ENCODE measurements at places on chromosomes 2 and 18. TPM values are rescaled to one million over a fixed set of nuclear protein-coding genes. Genes with fewer than 3 reads are reported as not detected.

Gene TUBA3E
- not detected for total RNA-seq

Gene GPR45
- not detected for total RNA-seq

Gene LRRC30
- not detected for total RNA-seq

Gene C2orf78
- total RNA-seq, result not detected

Gene CNTNAP5
- total RNA-seq, result under 0.01 TPM

Gene FBXO11
- total RNA-seq, result 65.6 TPM

Gene KIAA2012
- not detected for total RNA-seq

Gene GKN2
- total RNA-seq, result not detected

Gene TNFAIP6
- total RNA-seq, result 4.8 TPM

Gene APCDD1
- 154 TPM for total RNA-seq

Gene TOGARAM2
- 6.0 TPM for total RNA-seq

Gene GAD1
- not detected for total RNA-seq

Gene C2orf68
- 19.0 TPM for total RNA-seq

Gene CIDEA
- 30.8 TPM for total RNA-seq

Gene LAMA1
- 1.2 TPM for total RNA-seq

Gene DNAJB2
- total RNA-seq, result 103 TPM

Gene TDRD15
- total RNA-seq, result not detected

Gene UPP2
- total RNA-seq, result not detected

Gene GCC2
- total RNA-seq, result 39.0 TPM

Gene GCG
- total RNA-seq, result not detected

Gene ACVR1C
- 6.0 TPM for total RNA-seq

Gene LCT
- total RNA-seq, result under 0.01 TPM

Gene HRH4
- total RNA-seq, result 0.60 TPM

Gene ACADL
- 45.3 TPM for total RNA-seq

Gene IL37
- total RNA-seq, result not detected

Gene ABCG8
- not detected for total RNA-seq

Gene TTN
- total RNA-seq, result 7.6 TPM

Gene METAP1D
- total RNA-seq, result 14.1 TPM

Gene PPP4R1
- 104 TPM for total RNA-seq

Gene NEU4
- total RNA-seq, result 1.1 TPM

Gene COL4A3
- 3.9 TPM for total RNA-seq

Gene POTEE
- total RNA-seq, result not detected

Gene DNPEP
- total RNA-seq, result 43.7 TPM

Gene ZSCAN30
- 46.7 TPM for total RNA-seq

Gene AMMECR1L
- 14.7 TPM for total RNA-seq

Gene ATP8B1
- 8.0 TPM for total RNA-seq

Gene RASGRP3
- total RNA-seq, result 3.7 TPM

Gene MEP1B
- total RNA-seq, result not detected

Gene FAM228A
- total RNA-seq, result 5.0 TPM

Gene CD302
- 73.2 TPM for total RNA-seq

Gene KATNAL2
- total RNA-seq, result 4.8 TPM

Gene POTEI
- total RNA-seq, result not detected

Gene CCDC102B
- total RNA-seq, result 17.6 TPM
